ENCODE measurements at places on chromosomes 4 and X. TPM values are rescaled to one million over a fixed set of nuclear protein-coding genes. Genes with fewer than 3 reads are reported as not detected.

GRCh38 chr4:121165206-121165605 lies 1.1 kb upstream of the TNIP3 start:
- H3K4me3 ChIP-seq, result no peak overlapping the region
- H3K27me3 ChIP-seq, result no peaks in the 10 kb centered on the region
- peaks cover 18% of the 10 kb centered on the region for H3K4me1 ChIP-seq
- H3K36me3 ChIP-seq, result peaks cover 3% of the 10 kb centered on the region
- no peak for DNase-seq

DNA sequence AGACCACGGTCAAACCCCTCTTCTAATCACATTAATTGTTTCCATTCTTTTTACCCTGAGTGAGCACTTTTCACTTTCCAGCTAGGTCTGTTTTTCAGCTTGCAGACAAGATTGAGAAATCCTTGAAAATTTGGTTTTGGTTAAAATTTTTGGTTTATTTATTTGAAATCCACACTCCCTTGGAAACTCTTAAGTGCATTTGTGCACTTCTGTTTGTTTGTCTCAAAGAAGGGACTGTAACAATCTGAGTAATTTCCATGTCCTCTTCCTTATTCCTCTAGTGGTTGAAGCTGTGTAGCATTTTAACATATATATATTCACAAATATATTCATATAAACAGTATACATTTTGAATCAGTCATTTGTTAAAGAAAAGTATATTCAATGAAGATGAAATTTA lies 333.3 kb downstream of the ANK2 start:
- no peaks in the 10 kb centered on the region for H3K4me1 ChIP-seq
- no peaks in the 10 kb centered on the region for H3K36me3 ChIP-seq
- H3K27me3 ChIP-seq, result peaks cover 3% of the 10 kb centered on the region
- H3K4me3 ChIP-seq, result no peak overlapping the region

DNA sequence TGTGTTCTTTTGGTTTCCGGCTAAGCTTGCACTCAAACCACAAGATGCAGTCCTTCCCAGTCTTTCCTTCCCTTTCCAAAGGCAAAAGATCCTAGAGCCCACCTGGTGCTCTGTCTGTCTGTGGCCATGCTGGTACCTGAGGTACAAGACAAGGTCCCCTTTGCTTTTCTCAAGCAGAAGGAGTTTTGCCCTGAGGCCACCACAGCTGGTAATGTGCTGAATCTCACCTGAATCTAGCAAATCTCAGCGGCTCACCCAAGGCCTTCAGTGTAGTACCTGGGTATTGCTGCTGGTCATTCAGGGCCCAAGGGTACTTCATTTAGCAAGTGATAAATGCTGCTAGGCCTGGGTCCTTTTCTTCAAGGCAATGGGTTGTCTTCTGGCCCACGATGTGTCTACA lies 20.5 kb upstream of the KLF8 start:
- no peak overlapping the region for H3K27ac ChIP-seq
- no peak for DNase-seq
- peaks cover 9% of the 10 kb centered on the region for H3K27me3 ChIP-seq
- H3K4me3 ChIP-seq, result no peak overlapping the region
- H3K36me3 ChIP-seq, result no peaks in the 10 kb centered on the region

GRCh38 chr4:36489798-36490197 lies 208.4 kb downstream of the DTHD1 start:
- no peaks in the 10 kb centered on the region for H3K4me1 ChIP-seq
- H3K36me3 ChIP-seq, result no peaks in the 10 kb centered on the region

The COL4A5 gene
- polyA plus RNA-seq, result not detected

The NDP gene
- polyA plus RNA-seq, result not detected

DNA sequence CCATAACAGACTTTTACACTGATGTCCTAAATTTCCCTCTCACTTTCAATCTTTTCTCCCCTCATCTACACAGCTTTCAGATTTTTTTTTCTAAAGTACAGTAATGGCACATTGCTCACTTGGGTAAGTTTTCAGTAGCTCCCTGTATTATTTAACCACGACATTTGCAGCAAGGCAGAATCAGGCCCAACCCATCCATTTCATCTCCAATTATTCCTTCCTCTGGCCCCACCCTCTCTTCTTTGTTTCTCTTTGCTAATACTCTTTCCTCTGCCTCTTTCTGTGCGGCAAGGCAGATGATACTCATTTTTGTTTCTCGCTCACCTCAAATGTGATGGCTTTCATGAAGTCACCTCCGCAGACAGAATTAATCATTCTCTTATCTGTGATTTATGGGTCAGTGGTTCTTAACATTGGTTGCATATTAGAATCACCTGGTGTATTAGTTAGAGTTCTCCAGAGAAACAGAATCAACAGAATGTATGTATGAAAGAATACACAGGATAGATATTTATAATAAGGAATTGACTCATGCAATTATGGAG lies 43.4 kb upstream of the GATB start:
- no peaks in the 10 kb centered on the region for H3K36me3 ChIP-seq
- no peaks in the 10 kb centered on the region for H3K4me1 ChIP-seq
- DNase-seq, result no peak
- no peak overlapping the region for H3K4me3 ChIP-seq
- no peak overlapping the region for H3K27ac ChIP-seq

DNA sequence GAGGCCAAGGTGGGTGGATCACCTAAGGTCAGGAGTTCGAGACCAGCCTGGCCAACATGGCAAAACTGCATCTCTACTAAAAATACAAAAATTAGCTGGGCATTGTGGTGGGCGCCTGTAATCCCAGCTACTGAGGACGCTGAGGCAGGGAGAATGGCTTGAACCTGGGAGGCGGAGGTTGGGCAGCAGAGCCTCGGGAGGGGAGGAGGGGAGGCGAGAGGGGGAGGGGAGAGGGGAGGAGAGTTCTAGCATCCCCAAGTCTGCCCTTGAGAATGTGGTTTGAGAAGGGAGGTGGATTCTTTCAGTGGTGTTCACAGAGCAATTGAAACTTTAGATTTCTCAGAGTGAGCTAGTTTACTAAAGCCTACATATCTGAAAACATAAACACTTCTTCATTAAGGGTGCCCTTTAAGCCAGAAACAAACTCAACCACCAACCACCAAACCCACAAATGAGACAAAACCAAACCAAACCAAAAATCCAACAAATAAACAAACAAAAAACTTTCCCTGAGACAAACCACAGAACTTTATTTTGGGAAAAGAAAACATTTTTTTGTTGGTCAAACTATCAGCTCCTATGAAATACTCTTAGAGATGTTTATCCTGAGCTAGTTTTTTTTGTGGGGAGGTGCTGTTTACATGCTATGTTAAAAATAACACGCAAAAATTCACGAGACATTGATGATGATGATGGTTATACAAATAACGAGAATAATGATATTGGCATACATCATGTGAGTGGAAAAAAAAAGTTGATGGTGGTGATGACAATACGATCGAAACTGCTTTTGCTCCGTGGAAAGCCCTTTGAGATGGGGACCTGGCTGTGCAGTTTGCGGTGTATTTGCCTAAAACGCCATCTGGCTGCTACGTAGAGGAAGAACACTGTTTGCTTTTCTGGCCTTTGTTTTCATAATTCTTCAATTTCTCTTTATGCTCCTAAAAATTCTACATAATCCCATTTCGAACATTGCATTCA lies 98.2 kb upstream of the PRKX start:
- no peaks in the 10 kb centered on the region for H3K36me3 ChIP-seq
- peak overlapping the region; percentile 78 for H3K4me3 ChIP-seq
- peaks cover 26% of the 10 kb centered on the region for H3K4me1 ChIP-seq
- peak; percentile 71 for DNase-seq
- H3K27ac ChIP-seq, result peak overlapping the region; percentile 89

DNA sequence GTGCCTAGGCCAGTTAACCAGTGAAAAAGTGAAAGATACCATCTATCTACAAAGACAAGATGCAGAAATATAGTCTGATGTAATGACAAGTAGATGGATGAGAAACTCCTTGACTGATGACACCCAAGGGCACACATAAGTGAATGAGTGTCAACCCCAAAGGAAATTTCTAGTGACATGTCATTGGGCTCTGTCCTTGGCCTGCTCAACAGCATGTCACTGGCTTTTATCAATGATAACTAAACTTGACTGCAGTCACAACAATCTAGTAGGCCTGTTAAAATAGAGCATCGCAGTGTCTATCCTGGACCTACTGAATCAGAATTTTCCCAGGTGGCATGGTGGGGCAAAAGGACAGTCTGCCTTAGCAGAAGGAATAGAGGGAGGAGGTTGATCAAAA lies 155.8 kb downstream of the TSPAN5 start:
- H3K4me1 ChIP-seq, result peaks cover 13% of the 10 kb centered on the region
- H3K36me3 ChIP-seq, result peaks cover 16% of the 10 kb centered on the region
- H3K4me3 ChIP-seq, result no peak overlapping the region
- no peaks in the 10 kb centered on the region for H3K27me3 ChIP-seq
- no peak for DNase-seq
- no peak overlapping the region for H3K27ac ChIP-seq

The ADAM29 gene
- polyA plus RNA-seq, result not detected

GRCh38 chr4:25446611-25447010 lies 69.5 kb downstream of the ANAPC4 start:
- no peaks in the 10 kb centered on the region for H3K4me1 ChIP-seq
- no peak overlapping the region for H3K4me3 ChIP-seq
- no peak overlapping the region for H3K27ac ChIP-seq
- DNase-seq, result no peak

The MAGEA1 gene
- not detected for polyA plus RNA-seq

DNA sequence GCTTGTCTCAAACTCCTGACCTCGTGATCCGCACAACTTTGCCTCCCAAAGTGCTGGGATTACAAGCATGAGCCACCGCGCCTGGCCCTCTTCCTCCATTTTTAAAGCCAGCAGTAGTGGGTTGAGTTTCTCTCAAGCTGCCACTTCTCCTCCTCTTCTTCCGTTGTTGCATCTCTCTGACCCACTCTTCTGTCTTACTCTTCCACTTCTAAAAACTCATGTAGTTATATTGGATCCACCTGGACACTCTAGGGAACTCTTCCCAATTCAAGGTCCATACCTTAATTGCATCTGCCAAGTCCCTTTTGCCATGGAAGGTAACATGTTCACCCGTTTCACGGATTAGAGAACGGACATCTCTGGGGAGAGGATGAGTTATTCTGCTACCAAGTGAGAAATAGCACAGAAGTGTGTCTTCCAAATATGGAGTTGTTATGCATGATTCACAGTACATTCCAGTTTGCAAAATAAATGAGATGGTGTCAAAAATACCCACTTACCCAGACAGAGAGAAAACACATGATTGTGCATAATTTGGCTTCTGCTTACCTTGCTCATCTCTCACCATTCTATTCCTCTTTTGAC lies 51.8 kb downstream of the GBA3 start:
- no peak for DNase-seq
- H3K36me3 ChIP-seq, result no peaks in the 10 kb centered on the region
- no peak overlapping the region for H3K4me3 ChIP-seq
- H3K4me1 ChIP-seq, result no peaks in the 10 kb centered on the region
- H3K27ac ChIP-seq, result no peak overlapping the region

GRCh38 chr4:56681158-56681852 lies at the start of gene HOPX:
Gene HOPX, minus strand, starts transcription at chr4:56681296. Its CDS starts 23,480 bp downstream, at chr4:56657816.
- H3K27me3 ChIP-seq, result peaks cover 1% of the 10 kb centered on the region
- H3K4me1 ChIP-seq, result peaks cover 15% of the 10 kb centered on the region
- no peaks in the 10 kb centered on the region for H3K36me3 ChIP-seq
- peak; percentile 17 for DNase-seq
- no peak within 1 kb of the TSS for H3K27ac ChIP-seq

The SLC38A5 gene
- polyA plus RNA-seq, result 26.5 TPM

DNA sequence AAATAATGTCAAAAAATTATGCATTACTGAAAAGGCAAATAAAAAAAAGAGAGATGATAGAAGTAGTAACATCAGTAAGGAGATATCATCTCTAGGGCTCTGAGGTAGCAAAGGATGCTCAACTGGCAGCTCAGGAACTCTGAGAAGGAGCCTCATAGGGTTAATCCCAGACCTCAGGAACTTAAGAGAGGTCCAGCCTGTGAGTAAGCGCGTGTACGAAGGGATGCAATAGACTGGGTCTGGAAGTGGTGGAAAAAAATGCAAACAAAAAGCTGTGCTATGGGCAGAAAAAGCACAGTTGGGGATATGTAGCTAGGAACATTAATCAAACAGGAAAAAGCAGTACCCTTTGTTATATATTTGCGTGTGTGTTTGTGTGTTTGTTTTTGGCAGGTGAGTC lies 282.0 kb downstream of the GALNTL6 start:
- DNase-seq, result no peak
- H3K4me1 ChIP-seq, result no peaks in the 10 kb centered on the region
- H3K36me3 ChIP-seq, result no peaks in the 10 kb centered on the region
- peaks cover 2% of the 10 kb centered on the region for H3K27me3 ChIP-seq
- no peak overlapping the region for H3K27ac ChIP-seq

Data from immature natural killer cell (primary cell).